Small intestine (tissue), 16 donors: ENCODE measurements at places on chromosomes 2 and 18. TPM values are rescaled to one million over a fixed set of nuclear protein-coding genes. Genes with fewer than 3 reads are reported as not detected.

- no peak for DNase-seq
Measured at GRCh38 chr2:10079870-10080535, at the start of gene CYS1. Gene CYS1, minus strand, starts transcription at chr2:10080411. Its CDS starts 188 bp downstream, at chr2:10080223.

DNA sequence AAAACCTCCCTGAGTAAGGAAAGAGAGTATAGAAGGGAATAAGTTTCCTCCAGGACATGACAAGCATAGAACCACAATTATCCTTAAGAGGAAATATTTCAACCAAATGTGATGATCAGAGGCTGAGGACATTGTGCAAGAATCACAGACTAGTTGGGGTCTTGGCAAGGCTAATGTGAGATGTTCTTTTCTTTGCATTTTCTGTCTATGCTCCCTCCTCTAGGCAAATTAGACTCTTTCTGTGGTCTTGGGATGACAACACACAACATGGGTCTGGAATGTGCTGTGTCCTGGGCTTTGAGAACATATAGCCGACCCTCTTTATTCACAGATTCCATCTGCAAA is 32.0 kb upstream of the IL1RL1 start:
- DNase-seq, result no peak

GRCh38 chr2:219304223-219304622 is 5.0 kb downstream of the PTPRN start:
- DNase-seq, result no peak

DNA sequence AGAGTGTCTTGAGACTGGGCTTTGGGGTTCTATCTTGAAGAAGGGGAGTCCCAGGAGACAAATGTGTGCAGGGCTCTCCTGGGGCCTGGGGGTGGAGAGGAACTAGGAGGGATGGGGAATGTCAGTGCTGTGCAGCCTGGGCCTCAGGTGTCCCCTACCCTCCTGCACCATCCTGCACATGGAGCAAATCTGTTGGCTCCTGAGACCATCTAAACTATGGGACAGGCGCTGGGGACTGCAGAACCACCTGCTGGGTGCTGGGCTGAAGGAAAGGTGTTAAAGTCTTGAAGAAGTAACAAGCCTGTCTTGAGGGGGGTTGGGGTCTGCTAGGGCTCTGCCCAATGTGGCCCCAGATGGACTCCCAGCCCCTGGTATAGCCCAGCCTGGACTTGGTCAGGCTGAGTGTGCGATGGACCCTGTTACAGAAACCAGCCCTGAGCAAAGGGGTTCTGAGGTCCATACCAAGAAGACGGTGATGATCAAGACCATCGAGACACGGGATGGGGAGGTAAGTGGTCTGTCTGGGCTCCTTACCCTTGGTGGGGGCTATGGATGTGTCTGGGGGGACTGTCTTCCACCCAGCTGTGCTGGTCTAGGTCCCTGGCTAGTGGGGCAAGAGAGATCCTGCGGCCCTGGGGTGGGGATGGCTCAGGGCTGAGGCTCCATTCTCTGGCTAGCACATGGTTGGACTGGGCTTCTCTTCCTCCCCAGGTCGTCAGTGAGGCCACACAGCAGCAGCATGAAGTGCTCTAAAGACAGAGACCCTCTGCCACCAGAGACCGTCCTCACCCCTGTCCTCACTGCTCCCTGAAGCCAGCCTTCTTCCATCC is 7.3 kb downstream of the DES start:
- DNase-seq, result no peak

DNA sequence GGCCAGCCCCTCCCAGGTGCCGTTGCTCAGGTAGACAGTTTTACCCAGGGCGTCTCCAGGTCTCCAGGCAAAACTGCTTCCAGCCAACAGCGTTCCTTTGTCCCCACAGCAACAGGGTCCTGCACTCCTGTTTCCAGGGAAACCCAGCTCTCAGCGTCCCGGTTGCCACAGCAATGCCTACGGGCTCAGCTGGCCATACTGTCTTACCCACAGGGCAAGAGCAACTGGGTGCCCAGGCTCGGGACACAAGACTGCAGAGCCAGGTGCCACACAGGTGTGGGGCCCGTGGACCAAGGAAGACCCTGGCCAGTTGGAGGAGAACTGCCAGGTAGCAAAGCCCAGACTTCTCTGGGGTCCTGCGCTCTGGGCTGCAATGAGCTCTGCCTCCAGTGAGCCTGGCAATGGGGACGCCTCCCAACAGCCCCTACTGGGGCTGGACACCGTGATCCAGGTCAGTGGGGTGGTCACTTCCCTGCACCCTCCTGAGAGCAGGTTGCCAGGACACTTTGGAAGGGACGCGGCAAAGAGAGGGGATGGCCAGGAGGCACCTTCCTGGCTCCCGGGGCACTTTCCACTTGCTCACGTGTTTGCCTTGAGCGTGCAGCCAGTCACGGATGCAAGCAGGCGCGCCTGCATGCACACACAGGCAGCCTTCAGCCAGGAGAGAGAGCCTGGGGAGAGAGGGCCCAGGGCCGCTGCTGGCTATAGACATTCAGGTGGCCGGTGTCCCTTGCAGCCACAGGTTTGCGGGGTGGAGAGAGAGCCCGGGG is at the start of gene CROCC2:
CROCC2 (plus strand) TSS at position 196 of the 770 bp plus-strand sequence; CDS start at position 374, 178 bp downstream.
- no peak for DNase-seq

DNA sequence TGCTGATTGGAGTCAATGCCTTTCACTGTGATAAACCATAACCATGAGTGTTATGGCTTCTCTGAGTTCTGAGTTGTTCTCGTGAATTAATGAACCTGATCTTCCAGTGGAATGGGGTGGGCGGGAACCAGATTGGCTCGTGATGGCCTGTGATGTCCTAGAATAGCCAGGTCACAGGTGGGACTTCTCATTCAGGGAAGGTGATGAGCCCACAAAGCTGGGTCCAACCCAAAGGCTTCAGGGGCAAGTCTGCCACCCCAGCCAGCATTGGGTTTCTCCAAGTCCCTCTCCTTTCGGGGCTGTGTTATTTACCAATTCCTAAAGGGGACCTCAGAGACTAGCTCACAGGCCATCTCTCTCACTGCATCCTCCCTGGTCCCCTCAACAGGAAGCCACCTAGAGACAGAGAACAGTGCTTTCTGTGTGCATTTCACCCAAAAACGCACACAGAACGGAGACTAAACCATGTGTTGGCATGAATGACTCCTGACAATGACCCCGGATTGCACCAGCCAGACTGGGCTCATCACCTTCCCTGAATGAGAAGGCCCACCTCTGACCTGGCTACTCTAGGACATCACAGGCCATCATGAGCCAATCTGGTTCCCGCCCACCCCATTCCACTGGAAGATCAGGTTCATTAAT is 85.5 kb downstream of the MALT1 start:
- DNase-seq, result no peak

GRCh38 chr2:147623328-147623727 is 221.5 kb upstream of the ACVR2A start:
- DNase-seq, result no peak

DNA sequence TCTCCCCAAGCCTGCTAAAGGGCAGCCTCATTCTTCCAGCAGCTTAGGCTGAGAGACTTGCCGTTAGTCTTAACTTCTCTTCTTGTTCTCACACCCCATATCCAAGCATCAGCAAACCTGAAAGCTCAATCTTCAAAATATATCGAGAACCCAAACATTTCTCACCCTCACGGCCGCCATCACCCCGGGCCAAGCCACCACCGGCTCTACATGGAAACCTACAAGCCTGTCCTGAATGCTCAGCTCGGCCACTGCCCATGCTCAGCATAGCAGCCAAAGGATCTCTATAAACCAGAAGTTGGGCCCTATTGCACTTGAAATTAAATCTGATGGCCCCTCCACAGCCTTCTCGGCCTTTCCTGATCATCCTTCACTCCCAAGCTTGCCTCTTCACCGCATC is 2.1 kb downstream of the HS1BP3 start:
- no peak for DNase-seq

The STRADB gene
- polyA plus RNA-seq, result 30.3 TPM

The AOX1 gene
- polyA plus RNA-seq, result 1.9 TPM

The RAX gene
- not detected for polyA plus RNA-seq

The COLEC12 gene
- polyA plus RNA-seq, result 3.8 TPM

The ANKRD62 gene
- not detected for polyA plus RNA-seq

The HJURP gene
- 0.81 TPM for polyA plus RNA-seq
